Stimulated activated CD4-positive, alpha-beta T cell treated with anti-CD3 and anti-CD28 coated beads, Interleukin-15, amount 100 ng/mL, for 48 hours (primary cell): ENCODE measurements at places on chromosomes 4 and X.

DNA sequence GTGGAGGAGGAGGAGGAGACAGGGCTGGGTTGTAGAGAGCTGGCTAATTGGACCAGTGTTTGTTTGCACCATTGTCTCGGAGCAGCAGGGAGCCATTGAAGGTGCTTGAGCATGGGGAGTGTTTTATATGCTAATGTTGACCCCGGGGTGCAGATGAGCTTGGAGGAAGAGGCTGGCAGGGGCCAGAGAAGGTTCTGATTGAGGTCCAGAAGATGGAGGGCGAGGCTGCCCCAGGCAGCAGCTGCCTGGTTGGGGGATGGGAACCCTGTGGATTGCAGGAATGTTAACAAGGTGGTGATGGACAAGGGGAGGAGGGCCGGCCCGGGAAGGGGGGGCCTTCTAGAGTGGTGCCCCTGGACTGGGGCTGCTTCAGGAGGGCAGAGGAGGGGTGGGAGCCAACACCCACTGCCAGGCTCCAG lies 18.0 kb downstream of the DOK7 start:
- no peak for DNase-seq

GRCh38 chrX:54178100-54178940 lies 4.7 kb downstream of the FAM120C start:
- DNase-seq, result no peak

- DNase-seq, result no peak
Observed at GRCh38 chr4:94689155-94689860, 68.4 kb upstream of the BMPR1B start.

DNA sequence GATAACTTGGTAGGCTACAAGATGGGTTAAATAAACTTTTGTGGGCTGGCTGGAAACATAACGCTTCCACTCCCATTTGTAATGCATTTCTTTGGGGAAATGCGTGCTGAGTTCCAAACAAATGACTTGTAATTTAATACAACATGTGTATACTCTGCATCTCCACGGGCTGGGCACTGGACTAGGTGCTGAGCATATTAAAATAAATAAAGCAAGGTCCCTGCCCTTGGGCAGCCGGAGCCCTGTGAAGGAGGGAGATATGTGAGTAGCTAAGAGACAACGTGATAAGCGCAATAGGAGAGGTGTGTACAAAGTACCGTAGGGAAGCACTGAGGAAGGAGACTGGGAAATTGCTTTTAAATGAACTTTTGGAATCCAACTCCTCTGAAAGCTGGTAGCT lies 147.2 kb upstream of the RBPJ start:
- DNase-seq, result no peak

DNA sequence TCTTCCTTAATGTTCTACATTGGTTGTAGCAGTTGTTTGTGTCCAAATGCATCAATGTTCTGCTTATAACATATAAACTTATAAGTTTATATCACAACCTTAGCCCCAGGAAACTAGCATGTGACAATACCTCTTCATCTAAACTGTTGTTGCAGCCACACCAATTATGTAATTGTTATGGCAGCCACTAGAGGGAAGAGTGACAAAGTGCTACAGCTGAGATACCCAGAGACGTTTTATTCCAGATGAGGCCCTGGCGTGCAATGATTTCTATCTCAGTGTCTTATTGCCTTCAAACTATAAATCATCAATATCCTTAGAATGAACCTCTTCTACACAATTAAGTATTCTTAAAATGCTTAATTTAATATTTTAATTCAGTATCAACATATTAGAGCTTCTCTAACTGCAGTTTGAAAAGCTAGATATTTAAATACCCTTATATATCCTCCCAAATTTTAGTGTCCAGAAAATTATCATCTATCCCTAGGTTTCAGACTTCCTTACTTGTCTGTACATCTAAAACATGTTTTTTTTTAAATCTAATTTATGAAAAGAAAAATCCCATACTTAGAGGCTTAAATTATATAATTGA lies 171.6 kb downstream of the PCDH10 start:
- DNase-seq, result no peak

DNA sequence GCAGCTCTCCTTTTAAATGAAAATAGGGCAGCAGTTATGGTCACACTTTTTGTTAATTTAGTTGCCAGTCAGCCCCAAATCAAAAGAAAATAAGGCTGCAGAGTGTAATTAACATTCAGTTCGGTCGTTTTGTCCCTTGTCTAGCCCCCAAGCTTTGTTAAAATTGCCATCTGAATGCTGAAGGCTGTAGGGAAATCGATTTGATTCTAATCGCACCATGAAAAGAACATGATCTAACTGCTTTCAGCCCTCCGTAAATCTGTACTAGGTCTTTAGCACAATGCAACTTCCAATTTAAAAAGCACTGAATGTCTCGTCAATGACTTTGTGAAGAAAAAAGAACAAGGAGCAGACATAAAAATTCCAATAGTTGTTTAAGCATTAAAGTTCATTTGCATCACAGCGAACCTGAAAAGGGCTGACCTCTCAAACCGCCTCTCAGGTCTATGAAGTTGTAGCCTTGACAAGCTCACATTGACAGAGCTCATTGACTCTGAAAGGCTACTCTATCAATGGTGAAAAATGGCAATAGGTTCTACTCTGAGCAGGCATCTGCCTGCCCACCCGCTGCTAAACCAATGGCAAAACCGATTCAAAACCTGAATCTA lies 48.9 kb downstream of the CHIC2 start:
- no peak for DNase-seq

DNA sequence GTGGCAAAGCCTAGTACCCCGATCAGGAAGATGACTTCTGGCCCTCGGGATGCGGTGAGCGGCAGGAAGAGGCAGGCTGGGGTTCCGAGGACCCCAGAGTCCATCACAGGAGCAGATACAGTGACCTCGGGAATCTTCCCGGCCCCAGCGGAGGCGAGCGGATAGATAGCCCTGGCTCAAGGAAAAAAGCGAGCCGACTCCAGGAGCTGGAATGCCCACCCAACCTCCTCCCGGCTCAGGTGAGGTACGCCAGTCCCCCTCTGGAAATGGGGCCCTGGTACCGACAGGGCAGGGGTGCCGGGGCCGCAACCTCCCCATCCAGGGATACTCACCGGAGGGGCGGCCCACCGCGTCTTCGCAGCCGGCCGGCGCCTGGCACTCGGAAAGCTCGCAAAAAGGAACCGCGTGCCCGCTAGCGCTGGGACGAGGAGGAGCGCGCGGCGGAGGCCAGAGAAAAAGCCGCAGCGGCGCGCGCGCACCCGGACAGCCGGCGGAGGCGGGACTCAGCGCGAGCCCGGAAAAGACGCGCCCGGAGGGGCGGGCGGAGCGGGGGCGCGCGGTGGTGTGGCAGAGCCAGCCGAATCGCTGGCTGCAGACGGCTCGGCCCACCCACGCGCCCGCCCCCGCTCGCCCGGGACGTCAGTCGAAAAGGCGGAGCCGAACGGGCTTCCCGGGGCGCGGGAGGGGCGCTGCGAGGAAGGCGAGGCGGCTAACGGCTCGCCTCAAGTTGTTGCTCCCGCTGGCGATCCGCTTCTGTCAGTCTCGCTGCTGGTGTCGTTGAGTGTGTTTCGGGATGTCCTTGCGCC lies at the start of gene ACSL4:
ACSL4 (minus strand) TSS at position 451 of the 806 bp plus-strand sequence. CDS start 49,894 bp downstream, outside the sequence.
- DNase-seq, result peak; percentile 73

DNA sequence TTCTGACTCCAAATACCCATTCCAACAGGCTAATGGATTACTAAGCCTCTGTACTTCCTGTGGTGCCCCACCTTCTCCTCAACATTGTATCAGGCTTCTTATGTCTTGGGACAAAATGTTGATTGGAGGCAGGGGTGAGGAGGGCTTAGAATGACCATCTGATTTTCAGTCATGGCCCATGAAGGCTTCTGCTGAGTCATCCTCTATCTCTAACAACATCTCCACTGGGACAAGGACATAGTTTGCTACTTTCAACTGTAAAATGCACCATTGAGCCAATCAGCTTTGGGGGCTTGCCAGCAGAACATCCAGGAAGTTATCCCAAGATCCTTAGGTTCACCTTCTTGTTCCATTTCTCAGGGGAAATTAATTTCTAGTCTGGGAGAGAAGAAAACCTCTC lies 29.5 kb downstream of the MAGEB17 start:
- DNase-seq, result no peak

DNA sequence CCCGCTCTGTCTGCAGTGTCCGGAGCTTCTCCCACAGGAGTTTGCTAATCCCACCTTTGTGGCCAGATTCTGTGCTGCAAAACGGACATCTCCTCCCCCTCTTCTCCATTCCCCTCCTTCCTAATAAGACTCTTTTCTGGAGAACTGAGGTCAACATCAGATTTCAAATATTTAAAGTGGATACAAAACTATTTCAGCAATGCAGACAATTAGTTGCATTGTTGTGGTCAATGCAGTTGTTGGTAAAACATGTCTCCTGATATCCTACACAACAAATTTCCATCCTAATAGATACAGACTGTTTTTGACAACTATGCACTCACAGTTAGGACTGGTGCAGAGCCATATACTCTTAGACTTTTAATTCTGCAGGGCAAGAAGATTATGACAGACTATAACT lies 5.1 kb upstream of the MCUB start:
- DNase-seq, result no peak

DNA sequence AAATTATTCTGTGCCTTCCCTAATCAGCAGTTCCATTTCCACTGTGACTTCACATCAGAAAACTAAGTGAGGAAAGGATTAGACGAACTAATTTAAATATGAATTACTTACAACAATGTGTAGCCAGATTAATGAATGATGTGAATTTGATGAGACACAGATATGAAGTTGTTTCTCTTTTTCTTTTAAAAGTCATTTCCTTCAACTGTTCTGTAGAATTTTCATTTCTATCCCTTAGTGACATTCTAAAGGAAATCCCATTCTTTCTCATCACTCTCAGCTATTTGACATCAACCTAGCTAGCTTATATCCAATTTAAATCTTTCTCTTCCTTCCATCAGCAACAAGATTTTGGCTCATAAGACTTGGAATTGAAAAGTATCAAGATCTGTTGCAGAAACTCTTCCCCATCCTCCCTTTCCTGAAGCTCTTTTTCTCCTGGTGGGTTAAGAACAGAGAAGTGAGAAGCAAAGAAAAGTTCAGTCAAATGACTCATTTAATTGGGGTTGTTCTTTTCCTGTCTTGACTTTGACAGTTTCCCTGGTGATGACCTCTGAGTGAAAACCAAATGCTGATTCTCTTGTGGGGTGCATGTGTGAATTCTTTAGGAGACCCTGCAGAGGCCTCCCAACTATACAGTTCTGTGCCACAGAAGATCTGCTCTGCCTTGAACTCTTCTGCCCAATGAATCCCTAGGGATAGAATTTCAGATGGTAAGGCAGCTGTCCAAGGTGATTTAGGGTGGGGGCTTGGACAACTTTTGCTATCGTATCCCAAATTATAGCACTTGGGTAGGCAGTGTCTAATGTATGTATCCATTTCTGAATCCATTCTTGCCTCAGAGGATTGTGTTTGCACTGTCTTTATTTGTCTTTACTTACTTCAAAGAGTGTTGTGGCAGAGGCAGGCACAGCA lies 232.5 kb upstream of the GPRIN3 start:
- no peak for DNase-seq
